ENCODE measurements at places on chromosomes 2 and 18.

GRCh38 chr2:218259099-218259961, 1.5 kb upstream of the GPBAR1 start:
- no peak for DNase-seq

- no peak for DNase-seq
Measured at GRCh38 chr18:35634323-35634722, 52.8 kb downstream of the GALNT1 start.

GRCh38 chr2:7697052-7697451, 779.8 kb downstream of the RNF144A start:
- no peak for DNase-seq

- no peak for DNase-seq
Measured at GRCh38 chr2:137228566-137228965, 463.2 kb downstream of the THSD7B start.

GRCh38 chr2:104862058-104862941, 8.4 kb downstream of the POU3F3 start:
- DNase-seq: no peak

GRCh38 chr2:226256237-226256636, 543.4 kb downstream of the IRS1 start:
- no peak for DNase-seq

DNA sequence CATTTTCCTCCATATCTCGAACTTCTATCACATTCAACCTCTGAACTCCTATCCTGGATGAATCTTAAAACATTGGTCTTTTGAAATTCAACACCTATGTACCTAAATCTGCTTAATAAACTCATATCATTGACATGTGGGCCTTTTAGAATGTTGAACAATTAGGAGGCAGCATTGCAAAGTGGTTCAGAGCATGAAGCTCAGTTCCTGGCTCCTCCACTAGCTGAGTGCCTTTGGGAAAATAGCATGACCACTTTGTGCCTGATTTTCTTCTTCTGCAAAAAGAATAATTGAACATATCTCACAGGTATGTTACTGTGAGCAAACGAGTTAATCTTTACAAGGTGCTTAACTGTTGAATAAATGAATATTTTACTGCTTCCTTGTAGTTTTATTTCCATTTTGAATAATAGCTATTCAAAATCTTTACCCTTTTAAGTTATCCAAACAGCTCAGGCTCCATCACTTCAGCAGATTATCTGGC, 14.3 kb upstream of the ITPRID2 start:
- DNase-seq: no peak

GRCh38 chr2:232835687-232836208, 34.3 kb upstream of the SNORC start:
- DNase-seq: no peak

DNA sequence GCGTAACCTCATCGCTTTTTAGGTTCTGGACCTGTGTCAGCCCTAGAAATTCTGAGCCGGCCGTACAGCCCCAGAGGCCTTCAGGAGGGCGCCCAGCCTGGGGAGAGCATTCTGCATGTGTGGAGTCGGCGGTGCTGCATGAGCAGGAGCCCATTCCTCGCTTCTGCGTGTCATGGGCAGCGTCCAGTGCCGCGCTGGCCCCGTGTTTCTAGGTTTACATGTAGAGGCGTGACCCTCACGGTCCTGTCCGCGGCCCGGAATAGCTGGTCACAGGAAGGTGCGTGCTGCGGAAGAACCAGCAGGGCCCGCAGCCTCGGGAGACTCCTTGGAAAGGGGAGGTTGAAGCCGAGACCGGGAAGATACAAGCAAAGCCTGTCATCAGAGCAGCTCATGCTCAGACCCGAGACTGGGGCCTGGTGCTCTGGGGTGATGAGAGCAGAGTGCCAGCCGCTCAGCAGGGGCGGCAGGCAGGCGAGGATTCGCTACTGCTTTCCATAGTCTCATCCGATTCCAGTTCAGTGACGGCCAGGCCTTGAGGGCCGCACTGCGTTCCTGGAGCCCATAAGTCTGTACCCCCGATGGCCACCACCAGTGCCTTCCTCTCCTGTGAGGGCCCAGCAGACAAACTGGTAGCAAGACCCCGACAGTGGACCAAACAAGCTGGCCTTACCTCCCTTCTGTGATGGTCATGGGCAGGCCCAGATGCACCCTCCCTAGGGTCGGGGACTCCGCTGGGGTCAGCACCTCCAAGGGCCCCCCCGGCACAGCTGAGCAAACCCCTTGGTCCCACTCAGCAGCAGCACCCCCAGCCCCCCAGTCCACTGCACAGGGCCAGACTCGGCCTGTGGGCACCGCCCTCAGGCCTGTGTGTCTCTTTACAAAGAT, 15.6 kb upstream of the NFATC1 start:
- no peak for DNase-seq

GRCh38 chr2:138036522-138036921, 72.2 kb downstream of the HNMT start:
- DNase-seq: no peak

DNA sequence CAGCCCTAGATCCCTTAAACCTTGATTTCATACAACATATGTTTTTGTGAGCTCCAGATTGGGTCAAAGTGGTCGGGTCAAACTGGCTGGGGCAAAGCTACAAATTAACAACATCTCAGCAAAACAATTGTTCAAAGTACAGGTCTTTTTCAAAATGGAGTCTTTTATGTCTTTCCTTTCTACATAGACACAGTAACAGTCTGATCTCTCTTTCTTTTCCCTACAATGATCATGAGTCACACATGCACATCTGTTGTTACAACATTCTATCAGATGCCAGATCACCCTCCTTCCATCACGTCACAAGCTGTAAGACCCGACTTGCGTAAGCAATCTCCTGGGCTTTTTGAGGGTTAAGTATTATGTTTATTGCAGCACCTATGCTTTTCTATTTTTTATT, 55.1 kb downstream of the RHOB start:
- no peak for DNase-seq

DNA sequence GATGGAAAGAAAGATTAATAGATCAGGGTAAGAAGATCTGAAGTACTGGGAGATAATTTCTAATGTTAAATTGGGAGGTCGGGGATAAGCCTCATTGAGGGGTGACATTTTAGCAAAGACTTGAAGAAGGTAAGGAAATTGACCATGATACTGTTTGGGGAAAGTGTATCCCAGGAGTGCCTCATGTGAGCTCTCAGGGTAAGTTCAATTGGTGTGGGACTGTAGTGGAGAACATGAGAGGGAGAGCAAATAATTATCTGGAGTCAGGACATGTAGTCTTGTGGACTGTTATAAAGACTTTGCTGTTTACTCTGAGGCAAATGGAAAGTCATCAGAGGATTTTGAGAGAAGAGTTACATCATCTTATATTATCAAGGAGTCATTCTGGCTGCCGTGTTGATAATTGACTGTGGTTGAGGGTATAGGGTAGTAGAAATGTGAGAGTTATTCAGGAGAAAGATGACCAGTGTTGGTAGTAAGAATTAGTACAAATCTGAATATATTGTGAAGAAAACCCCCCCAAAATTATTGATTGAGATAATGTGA, 624.4 kb downstream of the ADCYAP1 start:
- DNase-seq: no peak

GRCh38 chr2:27038012-27038411, 5.2 kb downstream of the TMEM214 start:
- DNase-seq: no peak

DNA sequence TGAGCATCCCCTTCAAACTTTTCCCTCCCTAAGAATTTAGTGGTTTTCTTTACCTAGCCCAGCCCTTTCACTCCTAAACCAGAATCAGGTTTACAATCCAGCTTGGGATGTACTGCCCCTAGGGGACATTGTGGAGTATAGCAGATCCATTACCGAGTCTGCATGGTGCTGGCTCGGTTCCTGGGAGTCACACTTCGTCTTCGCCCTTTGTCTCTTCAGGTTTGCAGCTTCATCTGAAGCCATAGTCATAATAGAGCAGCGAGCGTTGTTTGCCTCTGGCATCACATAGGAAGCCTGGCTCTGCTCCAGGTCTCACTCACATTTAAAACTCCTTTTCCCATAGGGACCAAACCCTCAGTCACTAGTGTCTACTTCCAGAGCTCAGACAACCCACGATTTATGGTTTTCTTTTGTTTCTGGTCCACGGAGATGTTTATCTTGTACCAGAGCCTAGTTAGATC, 16.8 kb upstream of the LYPD6 start:
- no peak for DNase-seq

DNA sequence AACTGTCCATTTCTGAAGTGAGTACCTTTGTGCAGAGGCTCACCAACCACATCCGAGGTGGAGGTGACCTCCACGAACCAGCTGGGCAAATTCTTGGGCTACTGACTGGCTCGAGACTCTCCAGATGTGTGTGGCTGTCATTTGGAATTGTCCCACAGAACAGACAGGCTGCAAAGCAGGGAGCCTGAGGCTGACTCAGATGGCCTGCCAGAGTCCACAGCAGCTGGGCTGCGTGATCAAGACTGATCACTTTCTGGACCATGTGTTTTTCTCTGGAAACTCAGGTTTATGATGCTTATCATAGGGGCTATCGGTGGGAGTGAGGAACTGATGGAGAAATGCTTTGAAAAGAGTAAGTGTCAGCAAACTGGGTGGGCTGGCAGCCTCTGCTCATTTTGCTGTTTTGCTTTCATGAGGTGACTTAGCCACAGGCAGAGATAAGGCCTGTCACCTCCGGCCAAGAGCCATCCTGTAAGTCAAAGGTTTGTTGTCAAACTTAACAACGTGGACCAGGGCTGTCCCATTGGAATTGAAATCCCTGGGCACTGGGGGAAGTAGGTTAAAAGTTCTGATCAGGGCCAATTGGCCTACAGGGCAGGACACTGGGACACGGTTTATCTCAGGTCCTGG, 120.4 kb downstream of the LIPG start:
- DNase-seq: no peak

GRCh38 chr2:219447242-219448098, 12.8 kb downstream of the SPEG start:
- DNase-seq: no peak

DNA sequence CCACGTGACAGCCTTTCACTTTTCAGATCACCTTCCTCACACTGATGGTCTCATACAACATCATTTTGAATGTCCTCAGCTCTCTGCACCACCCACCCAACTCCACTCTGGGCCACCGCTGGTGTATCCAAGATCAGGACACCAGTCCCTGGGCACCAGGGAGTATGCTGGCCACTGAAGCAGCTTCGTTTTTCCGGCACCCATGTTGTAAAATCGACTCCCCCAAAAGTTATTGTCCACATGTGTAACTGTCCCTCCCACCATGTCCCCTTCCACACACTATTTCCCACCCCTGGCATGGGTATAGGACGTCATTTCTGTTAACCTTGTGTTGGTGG, 96.4 kb downstream of the TGOLN2 start:
- no peak for DNase-seq

GRCh38 chr2:179812501-179812900, 48.9 kb downstream of the ZNF385B start:
- DNase-seq: no peak

DNA sequence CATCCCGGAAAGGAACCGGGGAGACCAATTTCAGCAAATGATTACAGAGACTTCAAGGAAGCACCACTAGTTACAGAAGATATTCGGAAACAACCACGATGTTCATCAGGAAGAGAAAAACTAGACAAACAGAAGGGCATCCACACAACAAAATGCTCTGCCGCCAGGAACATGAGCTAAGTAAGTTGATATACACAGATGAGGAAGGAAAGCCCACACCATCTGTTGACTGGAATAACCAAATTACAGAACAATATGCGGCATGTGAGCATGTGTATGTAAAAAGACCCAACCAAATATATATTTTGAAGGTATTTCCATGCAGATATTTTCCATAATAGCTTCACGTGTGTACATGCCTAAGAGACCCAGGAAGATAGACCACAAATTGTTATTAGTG, 47.0 kb downstream of the ACKR3 start:
- DNase-seq: no peak

DNA sequence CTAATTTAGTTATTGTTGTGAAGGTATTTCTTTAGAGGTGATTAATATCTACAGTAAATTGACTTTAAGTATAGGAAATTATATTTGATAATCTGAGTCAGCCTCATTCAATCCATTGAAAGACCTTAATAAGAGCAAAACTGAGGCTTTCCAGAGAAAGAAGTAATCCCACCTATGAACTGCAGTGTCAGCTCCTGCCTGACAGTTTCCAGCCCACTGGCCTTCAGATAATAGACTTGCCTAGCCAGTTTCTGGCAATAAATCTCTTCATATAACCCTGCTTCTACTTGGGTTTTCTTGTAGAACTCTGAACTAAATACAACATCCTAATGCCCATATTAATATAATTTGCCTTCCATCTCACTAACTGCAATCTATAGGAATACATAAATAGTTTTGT, 437.9 kb upstream of the UBE2E3 start:
- DNase-seq: no peak

- DNase-seq: no peak
Measured at GRCh38 chr2:16429431-16430145, 236.0 kb downstream of the CYRIA start.

DNA sequence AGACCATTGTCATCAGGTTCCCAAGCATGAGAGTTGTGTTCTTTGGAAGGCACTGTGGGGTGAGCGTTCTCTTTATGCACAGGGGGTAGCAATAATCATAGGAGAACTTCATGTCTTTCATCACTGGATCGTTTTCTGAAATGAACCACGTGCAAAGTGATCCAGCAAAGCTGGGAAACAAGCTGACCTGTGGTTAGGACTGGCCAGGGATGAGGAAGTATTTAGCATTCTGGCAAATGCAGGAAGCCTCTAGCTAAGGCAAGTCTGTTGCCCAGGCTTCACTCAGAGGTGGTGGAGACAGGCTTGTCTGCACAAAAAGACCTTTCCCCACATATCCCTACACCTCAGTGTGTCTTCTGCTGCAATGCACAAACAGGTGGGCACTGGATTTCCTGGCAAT, 58.6 kb downstream of the MMADHC start:
- no peak for DNase-seq

DNA sequence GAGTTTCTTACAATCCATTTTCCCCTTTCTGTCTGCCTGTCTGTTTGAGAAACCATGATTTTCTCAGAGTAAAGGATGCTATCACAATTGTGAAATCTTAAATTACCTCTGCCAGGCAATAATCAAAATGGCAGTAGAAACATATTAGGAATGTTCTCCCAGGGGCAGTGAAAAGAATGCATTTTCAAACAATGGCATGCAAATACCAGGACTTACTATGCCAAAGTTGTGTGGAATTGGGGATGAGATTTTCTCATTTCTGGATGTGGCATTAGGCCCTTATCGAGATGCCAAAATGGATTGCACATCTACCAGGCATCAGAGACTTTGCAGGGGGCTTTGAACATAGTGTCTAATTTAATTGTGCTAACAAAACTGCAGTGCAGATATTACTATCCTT, 821.4 kb downstream of the RNF144A start:
- DNase-seq: no peak

All from stimulated activated naive CD4-positive, alpha-beta T cell treated with Interleukin-2 at 50 U/mL for 16 hours (primary cell).